ENCODE measurements at places on chromosomes 3 and 15.

DNA sequence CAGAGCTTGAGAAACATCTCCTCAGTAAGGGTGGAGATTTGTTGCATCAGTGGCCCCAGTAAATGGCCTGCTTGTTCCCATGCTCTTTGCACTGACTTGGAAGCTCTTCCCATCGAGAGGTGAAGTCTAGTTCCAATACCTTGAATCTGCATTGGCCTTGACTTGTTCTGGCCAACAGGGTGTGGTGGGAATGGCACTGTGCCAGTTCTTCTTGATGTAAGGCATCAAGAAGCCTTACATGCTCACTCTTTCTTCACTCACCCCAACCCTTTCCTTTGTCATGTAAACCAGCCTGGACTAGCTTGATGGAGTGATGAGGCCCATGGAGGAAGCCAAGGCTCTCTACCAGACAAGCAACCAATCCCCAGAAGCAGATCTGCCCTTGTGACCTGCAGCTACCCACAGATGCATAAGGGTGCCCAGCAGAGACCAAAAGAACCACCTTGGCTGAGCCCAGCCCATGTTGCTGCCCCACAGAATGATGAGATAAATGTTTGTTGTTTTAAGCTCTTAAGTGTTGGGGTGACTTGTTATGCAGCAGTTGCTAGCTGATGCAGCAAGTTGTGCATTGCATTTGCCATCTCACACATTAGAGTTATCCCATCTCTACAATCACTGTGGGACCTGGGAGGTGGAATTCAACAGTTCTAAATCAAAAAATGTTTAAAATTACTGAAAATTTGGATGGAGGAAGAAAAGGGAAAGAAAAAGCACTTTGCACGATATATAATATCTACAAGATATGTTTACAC, 11.1 kb upstream of the MGLL start:
- no peak for DNase-seq

DNA sequence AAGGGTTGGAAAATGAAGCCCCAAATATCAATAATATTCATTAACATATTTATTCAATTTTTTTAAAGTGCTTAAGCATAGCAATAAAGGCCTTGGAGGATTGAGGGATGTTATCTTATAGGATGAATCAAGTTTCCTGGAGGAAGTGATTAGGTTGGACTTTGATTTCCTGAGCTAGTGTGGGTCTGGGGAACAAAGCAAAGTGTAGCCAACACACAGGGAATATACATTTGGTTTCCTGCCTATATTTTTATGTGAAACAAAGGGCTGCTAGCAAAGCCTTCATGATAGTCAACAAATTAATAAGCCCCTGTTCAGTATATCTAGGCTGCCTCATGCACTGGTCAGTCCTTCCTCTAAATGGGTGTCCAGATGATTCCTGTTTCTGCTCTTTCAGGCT, 261.1 kb upstream of the IL12A start:
- no peak for DNase-seq

GRCh38 chr3:101829874-101830273, 19.4 kb upstream of the NFKBIZ start:
- DNase-seq, result no peak

DNA sequence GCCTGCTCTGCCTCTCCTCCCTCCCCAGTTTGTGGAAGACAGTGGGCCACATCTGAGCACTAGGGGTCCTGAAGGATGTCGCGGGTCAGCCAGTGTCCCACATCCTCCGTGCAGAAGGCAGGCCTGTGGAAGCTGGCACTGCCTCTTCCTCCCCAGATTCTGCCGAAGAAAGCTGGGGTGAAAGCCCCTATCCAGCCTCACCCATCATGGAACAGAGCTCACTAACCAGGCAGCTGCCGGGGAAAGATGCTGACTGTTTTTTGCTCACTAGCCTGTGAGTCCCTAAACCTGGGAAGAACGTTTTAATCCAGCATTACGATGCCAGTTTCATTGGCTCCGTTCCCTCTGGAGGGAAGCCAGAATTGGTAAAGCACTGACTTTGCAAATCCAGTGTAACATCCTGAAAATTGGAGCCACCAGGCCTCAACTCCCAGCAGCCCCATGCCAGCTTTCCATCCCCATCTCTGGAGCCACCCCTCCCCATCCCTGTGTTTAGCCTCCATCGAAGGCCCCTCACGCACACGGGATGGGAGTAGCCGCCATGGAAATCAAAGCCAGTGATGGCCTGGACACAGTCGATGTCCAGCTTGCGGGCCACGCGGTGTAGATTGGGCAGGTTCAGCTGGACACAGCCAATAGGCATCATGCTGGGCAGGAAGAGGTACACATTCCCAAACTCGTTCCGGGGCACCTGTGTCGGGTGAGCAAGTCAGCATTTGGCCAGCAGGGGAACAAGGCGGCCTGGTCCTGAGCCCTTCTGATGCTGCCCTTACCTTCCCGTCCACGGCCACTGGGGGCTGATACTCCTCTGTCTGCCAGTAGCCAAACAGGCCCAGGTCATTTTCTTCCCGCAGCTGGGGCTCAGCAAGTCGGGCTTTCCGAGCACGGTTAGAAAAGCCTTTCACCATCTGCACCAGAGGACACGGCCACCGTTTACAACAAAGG, 23.5 kb downstream of the TMEM43 start:
- no peak for DNase-seq

GRCh38 chr3:51382076-51382745, 2.9 kb upstream of the MANF start:
- no peak for DNase-seq

DNA sequence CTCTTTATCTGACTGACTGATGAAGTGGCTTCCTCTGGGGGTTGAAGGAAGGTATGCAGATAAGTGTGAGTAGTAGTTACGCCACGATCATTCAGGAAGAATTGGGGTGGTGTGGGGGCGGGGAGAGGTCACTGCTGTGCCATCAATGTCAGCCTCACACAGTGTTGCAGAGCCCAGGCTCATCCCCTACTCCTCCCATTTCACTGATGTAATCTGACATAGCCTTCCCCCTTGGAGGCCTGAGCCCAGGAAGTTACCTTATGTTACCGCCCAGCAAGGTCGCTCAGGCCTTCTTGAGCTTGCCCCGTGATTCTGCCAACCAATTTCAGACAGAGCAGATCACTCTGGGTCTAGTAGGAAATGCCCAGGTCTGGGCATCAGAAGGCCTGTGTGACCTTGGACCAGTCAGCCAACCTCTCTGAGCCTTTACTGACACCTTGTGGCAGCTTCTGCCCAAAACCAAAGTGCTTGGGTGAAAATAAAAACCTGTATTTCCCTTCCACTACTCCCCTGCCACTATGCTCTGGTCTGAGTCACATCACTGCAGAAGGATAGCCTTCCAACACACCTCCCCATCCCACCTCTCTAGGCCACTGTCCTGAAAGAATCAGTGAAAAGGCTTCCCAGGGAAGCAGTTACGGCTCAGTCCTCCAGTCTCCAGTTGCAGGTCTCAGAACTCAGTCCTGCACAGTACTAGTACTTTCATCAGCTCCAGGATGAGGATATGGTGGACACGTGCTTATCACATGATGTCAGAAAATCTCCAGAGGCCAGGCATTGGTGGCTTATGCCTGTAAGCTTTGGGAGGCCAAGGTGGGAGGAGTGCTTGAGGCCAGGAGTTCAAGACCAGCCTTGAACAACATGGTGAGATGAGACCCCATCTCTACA, 28.1 kb upstream of the INSYN1 start:
- no peak for DNase-seq

GRCh38 chr3:128783774-128784173, 57.8 kb downstream of the RAB7A start:
- DNase-seq, result no peak

- DNase-seq, result no peak
Observed at GRCh38 chr15:38091078-38091645, 156.7 kb downstream of the TMCO5A start.

- DNase-seq, result no peak
Observed at GRCh38 chr15:97903560-97903959, 56.9 kb upstream of the ARRDC4 start.

DNA sequence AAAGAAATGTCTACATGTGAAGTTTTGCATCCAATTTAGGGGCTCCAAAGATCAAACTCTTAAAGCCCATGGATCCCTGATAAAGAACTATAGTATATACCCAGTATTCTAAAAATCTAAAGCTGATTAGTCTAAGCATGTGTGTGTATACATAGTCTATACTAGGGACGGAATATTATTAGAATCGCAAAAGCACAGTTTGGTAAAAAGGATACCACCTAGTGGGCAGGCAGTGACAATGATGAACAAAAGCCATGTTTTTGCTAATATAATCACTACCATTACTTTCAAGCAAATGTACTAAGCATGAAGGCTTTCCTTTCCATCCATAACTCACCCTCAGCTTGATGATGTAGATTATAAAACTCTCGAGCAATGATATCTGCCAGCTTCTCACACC, 16.5 kb downstream of the POLQ start:
- no peak for DNase-seq

DNA sequence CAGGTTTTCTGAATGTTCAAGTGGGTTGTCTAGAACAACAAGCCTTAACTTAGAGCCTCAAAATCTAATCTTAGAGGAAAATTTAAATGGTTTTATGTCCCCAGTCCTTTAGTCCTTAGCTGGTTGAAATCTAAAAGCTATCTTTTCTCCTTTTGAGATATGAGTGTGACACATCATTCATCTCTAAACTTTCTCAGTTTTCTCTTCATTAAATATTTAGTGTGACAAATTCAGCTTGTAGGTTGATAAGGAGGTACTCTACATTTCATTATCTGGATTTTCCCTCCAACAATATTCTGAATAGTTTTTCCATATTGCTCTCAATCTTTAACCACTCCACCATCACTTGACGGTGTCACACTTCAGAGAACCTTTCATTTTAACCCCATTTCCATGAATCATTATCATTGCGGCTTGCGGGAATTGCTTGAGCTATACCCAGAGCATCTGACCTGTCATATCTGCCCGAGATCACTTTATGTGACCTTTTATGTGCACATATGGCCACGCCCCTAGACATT, 16.1 kb upstream of the ATP8B4 start:
- DNase-seq, result no peak

DNA sequence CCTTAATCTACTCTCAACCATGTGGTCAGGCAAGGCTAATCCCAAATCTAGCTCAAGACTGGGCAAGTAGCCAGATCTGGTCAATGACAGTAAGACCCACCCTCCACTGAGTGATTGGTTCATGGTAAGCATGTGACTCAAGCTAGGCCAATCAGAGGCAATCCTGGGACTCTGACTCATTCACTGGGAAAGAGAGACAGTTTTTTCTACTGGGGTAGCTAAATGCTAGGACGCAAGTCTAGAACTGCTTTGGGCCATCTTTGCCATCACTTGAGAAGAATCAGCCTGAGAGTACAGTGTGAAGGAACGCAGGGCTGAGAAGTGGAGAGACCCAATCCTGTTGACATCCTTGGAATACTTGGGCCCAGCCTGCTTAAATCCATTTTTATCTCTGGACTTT, 9.4 kb upstream of the RAD18 start:
- DNase-seq, result peak; percentile 58

DNA sequence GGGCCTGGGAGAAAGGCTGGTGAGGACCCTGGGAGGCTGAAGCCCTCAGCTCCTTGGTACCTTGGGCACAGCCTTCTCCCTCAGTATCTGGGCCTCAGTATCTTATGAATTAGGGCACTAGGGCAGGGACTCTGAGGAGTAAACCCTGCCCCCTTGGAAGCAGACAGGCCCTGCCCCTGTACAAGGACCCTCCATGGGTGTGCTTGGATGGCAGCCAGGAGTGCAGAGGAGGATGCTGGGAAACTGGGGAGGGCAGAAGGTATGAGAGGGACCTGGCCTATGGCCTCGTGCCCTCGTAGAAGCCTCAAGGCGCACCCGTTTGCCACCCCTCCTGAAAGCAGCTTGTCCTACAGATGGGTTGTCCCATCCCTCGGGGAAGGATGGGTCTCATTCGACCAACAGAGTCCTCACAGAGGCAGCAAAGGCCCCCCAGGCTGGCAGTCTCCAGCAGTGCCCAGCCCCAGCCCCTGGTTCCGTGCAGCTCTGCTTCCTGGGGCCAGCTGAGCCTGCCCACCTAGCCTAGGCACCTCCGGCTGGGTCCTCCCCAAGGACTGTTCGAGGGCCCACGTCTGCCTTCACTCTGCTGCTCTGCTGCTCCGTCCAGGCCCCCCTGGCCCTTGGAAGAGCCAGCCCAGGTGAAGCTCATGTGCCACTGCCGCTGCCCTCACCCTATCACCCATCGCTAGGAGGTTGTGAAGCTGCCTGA, 15.3 kb upstream of the SEMA3F start:
- DNase-seq, result no peak

DNA sequence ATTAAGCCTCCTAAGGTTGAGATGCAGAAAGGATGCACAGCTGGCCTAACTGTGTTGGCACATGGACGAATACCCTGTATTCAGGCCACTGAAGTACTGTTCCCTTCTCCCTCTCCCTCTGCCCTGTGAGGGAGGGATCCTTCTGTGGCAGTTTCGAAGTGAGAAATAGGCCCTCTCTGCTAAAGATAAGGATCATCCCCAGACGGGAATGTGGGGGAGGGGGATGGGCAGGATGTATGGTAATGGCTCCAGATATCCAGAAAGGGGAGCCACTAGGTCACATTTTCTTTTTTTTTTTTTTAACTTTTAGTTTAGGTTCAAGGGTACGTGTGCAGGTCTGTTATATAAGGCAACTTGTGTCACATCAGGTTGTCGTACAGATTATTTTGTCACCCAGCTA, 463.1 kb downstream of the TBL1XR1 start:
- no peak for DNase-seq

- no peak for DNase-seq
Observed at GRCh38 chr3:173983343-173983742, 585.8 kb downstream of the NLGN1 start.

DNA sequence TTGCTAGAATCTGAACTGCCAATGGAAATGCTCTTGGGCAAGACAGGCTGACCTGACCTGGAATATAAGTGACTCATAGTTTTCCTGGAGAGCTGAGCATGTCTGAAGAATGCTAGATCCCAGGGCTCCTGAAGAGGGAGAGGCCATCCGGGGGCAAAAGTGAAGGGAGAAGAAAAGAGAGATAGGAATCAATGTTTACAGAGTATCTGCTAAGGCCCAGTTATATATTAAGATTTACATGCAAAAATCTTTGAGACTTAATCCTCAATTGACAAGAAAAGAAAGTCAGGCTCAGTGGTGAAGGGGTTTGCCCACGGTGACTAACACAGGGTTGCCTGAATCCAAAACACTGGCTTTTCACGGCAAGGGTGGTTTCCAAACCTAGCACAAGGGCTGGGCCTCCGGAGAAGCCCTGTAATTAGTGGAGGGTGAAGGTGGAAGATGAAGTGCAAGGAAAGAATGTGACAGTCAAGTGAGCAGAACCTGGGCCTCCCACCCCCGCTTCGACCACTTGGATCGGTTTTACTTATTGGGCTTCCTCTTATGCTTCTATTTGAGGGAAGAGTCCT, 91.7 kb upstream of the FGF12 start:
- DNase-seq, result no peak

GRCh38 chr15:60795889-60796288, 316.9 kb upstream of the ICE2 start:
- no peak for DNase-seq

DNA sequence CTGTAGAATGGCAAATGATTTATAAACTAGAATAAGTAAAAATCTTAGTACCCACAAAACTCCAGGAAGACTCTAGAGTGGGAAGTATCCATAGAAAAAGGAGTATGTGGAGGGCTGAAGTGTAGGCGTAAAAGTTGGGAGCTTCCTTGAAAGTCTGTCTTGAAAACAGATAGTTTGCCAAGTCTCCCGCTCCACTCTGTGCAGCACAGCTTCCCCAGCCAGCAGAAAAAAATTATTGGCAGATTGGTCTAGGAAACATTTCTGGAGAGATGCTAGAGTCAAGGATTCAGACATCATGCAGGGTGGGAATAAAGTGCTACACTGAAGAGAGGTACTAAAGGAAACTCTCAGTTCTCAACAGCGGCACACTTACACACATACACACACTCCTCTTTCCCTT, 53.4 kb upstream of the CD200R1L start:
- no peak for DNase-seq

Measured in hematopoietic multipotent progenitor cell treated with erythropoietin and hydrocortisone succinate and interleukin-3 and kit ligand, for 15 days (in vitro differentiated cells).